ENCODE measurements at places on chromosomes 2 and 18.

DNA sequence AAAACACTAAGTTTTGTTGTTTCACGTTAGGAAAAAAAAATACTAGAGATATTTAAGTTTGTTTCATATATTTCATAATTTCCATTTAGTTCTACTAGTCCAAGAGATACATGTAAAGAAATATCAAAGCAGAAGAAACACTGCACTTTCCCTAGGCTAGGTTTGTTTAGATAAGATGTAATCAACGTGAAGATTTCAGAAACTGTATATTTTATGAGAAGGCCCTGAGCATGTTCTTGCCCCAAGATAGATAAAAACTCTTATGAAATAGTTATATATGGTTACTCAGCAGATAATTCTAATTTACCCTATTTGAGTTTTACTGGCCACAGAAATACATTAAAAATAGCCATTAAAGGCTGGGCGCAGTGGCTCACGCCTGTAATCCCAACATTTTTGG is 143.6 kb upstream of the CBLN2 start:
- DNase-seq, result no peak

DNA sequence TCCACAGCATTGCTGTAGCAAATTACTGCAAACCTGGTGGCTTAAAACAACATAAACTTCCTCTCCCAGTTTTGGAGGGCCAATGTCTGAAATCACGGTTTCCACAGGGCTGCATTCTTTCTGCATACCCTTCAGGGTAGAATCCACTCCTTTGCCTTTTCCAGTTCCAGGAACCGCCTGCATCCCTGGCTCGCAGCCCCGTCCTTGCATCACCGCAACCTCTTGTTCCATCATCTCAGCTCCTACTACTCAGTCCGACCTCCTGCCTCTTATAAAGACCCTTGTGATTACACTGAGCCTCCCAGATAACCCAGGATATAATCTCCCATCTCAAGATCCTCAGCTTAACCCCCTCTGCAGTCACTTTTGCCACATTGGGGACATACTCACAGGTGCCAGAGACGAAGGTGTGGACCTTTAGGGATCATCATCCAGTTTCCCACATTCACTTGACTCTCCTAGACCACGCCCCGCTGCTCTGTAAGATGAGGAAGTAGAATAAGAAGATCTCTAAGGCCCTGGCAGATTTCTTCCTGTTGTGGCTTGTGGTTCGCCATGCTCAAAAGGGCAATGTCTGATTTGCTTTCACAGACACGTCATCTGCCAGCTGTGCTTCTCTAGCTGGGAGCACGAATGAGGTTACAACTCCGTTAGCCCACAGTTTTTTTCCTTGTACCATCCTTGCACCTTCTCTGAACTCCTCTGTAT is 103.6 kb upstream of the AGAP1 start:
- peak; percentile 66 for DNase-seq

- no peak for DNase-seq
Observed at GRCh38 chr2:204367466-204367865, 177.8 kb upstream of the PARD3B start.

- DNase-seq, result no peak
Observed at GRCh38 chr18:76621226-76621625, 126.2 kb upstream of the ZNF516 start.

DNA sequence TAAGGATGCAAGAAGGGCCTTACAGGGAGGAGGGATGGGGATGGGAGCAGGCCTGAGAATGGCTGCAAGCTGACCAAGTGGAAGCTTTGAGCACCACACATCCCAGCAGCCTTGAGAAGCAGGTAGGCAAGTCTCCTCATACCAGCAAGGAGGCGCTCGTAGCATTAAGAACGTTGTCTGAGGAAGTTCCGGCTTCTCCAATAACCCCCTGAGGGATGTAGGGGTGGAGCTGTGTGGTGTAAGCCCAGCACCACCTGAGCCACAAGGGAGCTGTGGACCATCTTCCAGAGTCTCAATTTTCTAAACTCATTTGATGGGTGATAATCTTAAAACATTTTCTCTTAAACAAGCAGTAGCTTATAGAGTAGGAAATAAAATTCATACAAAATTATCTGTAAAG is 50.6 kb downstream of the ST3GAL5 start:
- no peak for DNase-seq

DNA sequence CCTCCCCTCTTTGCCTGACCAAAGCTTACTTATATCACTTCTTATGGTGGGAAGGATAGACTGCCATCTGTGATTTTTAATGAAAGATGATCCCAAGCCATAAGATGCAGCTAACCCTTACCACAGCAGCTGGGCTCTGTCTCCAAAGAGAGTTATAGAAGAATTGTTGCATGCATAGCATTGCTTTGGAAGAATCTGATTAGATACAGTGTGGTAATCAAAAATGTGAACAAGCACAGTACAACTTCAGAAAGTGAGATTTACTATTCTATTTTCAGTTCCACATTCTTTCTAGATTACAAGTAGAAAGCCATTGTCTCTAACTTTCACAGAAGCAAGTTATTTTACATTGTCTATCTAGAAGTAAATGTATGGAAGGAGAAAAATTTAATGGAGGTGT is 129.0 kb upstream of the ACVR2A start:
- no peak for DNase-seq

DNA sequence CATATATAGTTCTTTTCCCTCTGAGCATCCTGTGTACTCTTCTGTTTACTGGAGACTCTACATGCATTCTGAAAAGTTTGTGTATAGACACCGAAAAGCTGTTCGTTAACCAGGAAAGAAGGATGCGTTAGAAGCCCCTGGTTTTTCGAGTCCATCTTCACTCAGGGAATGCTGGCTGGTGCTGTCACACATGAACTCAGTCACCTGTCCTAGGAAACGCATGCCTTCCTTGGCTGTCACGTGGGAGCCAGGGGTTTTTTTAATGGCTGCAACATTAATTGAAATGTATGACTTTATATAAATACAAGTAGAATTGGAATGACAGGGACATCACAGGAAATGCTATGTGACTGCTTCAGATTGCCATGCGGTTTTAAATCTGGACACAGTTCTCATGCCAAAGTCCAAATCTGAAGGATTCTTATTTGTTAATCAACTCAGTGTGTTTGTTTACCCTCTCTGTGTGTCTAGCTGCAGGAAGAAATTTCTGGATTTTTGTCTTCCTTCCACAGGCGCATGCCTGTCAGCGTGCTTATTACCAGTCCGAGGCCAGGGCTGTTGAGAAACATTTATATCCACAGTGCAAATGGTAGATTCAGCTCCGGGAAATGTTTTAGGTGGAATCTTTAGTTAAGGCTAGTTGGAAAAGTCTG is 2.6 kb downstream of the RAMP1 start:
- DNase-seq, result peak; percentile 68

DNA sequence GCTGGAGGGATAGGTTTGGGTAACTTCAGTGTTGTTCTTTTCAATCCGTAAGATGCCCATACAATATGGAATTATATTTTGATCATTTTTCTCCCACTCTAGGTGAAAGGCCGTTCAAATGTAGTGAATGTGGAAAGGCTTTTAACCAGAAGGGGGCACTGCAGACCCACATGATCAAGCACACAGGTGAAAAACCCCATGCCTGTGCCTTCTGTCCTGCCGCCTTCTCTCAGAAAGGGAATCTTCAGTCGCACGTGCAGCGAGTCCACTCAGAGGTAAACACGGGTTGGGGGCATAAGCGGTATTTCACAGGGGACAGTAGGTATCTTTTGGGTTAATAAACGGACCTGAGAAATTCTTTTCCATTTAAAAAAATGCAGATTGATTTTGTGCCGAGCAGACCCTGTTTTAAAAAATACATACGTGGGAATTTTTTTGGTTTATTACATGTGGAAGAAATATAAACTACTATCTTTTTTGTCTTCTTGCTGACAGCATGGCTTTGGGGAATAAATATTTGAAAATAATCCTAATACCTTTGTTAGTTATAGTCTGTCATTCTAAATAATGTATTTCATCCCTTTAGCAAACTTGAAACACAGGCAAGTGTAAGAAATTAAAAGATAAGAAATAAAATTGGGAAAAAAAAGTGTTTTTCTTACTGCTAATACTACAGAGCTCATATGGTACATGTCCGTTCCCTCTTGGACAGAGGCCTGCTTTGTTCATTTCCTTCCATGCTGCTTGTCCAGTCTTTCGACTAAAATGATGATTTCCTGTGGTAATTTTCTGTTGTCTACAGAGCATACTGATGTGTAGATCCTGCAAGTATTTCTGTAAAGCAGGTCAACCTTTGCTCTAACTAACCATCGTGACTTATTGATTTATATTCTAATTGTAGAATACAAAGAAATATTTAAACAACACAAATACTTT is 53.3 kb downstream of the ZNF236 start:
- DNase-seq, result peak; percentile 57

- DNase-seq, result no peak
Observed at GRCh38 chr2:26461601-26462023, 16.3 kb downstream of the OTOF start.

DNA sequence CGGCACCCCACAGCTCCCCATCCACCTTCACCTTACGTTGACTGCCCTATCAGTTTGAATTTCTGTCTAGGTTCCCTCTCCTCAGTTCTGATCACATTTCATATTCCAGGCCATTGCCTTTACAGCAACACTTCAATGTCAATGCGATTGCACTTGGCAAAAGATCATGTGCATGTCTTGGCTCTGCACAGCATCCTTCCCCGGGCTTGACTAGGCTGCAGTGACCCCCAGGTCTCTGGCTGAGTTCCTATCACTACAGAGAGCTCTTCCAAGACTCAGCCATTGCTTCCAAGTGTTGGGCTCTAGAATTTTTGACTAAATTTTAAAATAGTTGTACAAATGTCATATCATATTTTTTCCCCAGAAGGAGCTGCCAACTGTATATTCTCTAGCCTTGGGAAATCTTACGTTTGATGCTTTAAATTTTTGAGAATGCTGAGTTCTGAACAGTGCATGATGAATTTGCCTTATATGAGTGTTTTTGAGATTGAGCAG is 103.8 kb upstream of the NEDD4L start:
- no peak for DNase-seq

DNA sequence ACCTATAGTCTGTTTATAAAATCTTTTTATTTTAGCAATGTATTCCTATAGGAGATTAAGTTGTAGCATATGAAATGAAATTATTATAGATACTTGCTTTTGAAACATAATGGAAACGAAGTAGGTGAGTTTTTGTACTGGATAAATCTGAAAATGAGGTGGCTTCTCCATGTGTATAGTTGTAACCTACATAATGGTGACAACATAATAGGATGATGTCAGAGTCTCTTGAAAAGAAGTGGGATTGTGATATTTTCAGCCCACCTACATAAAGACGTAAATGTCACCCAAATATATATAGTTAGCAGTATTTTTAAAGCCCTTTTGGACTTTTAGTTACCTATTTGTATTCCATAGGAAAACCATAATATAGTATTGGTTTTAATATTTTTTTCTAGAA is 34.8 kb downstream of the FAM171B start:
- DNase-seq, result no peak

DNA sequence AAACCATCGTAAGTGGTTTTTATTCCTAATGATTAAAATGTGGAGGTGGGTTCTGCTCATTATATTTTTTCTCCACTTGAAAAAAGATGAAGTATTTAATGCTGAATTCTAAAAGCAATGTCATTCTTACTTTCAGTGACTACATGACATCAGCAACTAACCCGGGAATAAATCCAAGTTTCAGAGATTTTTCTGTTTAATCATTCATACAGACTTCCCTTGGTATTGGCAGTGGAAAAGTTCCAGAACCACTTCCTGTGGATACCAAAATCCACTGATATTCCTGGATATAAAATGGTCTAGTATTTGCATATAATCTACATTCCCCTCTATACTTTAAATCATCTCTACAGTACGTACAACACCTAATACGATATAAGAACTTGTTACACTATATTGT is 128.6 kb downstream of the ZNF532 start:
- no peak for DNase-seq

- DNase-seq, result peak; percentile 59
Observed at GRCh38 chr2:207474863-207475485, 54.8 kb upstream of the CREB1 start.

GRCh38 chr2:177275743-177276055 is 11.2 kb upstream of the NFE2L2 start:
- no peak for DNase-seq

GRCh38 chr2:417662-418061 is 129.8 kb upstream of the ALKAL2 start:
- no peak for DNase-seq

DNA sequence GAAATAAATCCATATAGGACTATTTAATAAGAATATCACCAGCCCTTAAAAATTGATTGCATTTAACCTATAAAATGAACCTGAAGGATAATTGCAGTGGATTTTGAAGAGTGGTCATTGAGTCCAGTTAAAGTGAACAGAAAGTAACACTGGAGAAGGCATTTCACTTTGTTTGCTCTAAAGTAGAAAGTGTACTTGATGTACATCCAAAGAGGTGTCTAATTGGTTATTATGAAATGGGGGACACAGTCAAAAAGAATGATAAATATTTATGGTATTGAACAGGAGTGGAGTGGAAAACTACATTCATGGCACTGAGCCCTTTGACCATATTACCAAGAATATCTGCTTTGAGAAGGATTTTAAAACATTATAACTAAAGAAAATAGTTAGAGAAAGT is 28.2 kb upstream of the MAP2 start:
- no peak for DNase-seq

DNA sequence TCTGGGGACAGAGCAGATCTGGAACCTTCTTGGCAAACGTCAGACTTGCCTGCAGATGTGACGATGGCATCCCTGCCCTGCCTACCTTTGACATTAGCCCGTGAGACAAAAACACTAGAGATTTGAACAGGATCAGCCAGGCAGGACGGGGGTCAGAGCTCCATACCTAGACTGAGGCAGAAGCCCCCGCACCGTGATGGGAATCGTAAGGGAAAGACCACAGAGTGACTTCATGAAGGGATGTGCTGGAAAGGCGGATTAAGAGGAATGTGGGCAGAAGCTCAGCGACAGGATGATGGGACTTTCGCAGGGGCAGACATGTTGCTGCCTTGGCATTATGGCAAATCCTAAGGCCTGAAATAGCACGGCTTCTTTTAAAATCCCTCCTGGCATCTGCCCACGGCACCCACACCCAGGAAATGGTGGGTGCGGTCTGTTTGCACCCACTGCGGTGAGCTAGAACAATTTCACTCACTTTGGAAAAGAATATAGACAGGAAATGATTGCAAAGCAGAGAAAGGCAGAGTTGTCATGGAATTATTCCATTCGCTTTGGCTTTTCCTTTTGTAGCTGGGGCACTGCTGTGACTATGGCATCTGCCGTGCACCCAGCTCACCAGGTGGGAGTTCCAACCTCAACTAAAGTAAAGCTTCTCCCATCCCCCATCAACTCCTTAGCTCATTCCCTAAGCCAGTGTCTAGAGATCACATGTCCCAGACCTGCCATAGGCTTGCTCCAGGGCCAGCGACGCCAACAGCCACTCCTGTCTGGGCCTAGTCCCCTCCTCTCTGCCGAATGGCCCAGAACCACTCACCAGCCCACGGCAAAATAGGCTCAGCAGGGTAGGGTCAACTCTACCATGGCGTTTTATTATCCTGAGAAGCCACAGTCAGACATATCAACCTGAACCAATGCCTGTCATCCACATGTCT is 112.7 kb upstream of the NPAS2 start:
- no peak for DNase-seq

GRCh38 chr2:239106966-239107365 is 259.1 kb downstream of the TWIST2 start:
- DNase-seq, result no peak

GRCh38 chr2:219621935-219622334 is 5.5 kb upstream of the SLC4A3 start:
- DNase-seq, result no peak
